IMR-90 (cell line): ENCODE measurements at places on chromosomes 2 and 18. TPM values are rescaled to one million over a fixed set of nuclear protein-coding genes. Genes with fewer than 3 reads are reported as not detected.
A peak's percentile ranks its signal among the peaks of the same experiment; 100 is the strongest.

DNA sequence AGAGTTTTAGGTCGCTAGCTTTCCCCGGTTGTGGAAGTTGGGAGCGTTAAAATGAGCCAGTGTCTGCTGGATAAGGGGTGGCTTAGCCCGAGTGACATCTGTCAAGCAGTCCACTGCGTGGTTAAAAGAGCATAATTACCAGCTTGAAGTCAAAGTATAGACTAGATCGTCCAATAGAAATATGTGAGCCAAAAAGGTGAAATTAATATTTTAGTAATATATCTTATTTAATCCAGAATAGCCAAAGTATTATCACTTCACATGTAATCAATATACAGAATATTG, 654 bp downstream of the COMMD1 start:
- no peak for DNase-seq

The GNAL gene
- 0.28 and 0.36 TPM in 2 replicates for total RNA-seq

The MEP1B gene
- total RNA-seq = not detected in 2 replicates

GRCh38 chr2:23530909-23531276, 145.9 kb downstream of the KLHL29 start:
- no peak for DNase-seq

DNA sequence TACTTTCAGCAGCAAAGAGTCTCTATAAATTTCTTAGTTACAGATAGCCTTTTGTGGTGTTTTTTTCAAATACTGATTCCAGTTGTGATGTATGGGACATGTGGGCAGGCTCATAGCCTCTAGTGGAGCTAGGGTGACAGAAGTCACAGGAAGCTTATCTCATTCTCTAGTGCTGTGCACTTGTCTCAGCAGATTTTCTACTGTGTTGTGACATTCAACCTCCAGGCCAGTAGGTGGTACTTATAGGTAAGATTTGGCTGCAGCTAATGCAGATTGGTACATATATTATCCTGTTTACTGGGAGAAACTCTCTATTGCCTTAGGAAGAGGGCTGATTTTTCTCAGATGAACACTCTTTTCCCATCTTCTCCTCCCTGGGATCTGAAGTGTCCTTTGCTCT, 176.2 kb downstream of the CALCRL start:
- no peak for DNase-seq

The RGPD6 gene
- total RNA-seq = 10.6 and 23.3 TPM in 2 replicates

The NT5C1B gene
- not detected in 2 replicates for total RNA-seq

GRCh38 chr2:40543381-40543780, 91.5 kb upstream of the SLC8A1 start:
- no peak for DNase-seq

The CCDC148 gene
- 0.18 and 0.56 TPM in 2 replicates for total RNA-seq

DNA sequence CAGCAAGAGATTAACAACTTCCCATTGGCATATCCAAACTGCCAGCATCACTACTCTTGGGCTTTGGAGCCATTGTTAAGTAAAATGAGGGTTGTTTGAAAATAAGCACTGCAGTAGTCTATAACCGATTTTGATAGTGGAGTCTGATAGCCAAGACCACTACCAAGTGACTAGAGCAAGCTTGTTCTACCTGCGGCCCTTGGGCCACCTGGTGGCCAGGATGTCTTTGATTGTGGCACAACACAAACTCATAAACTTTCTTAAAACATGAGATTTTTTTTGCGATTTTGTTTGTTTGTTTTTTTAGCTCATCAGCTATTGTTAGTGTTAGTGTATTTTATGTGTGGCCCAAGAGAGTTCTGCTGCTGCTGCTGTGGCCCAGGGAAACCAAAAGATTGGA, 11.0 kb downstream of the UBE2E3 start:
- no peak for DNase-seq

The CELF4 gene
- total RNA-seq = not detected in 2 replicates

DNA sequence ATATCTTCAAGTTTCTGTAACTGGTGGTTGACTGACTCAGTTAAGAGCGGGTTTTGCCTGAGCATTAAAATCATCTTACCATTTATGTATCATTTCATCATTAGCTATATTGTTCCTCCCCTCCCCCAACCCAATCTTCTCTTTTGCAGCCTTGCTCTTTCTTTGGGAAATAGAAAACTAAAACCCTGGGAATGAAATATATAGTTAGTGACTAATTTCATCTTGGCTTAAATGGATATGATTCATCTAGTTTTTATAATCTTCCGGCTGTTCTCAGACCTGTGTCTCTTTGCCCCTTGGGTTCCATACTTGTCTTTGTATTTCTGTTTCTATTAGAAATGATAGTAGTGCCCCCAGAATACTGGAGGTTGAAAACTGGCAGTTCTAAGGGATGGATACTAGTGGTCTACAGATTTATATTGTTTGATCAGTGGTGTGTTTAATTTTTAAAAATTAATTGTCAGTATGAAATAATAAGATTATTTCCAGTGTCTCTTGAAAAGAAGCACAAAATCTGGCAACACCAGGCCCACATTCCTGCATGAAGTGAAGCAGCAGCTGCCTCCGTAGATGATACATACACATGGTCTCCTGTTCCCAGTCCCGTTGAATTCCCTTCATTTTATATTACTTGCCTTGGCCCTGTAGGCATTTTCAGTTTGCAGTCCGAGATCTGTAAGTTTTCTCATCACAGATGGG, 44.5 kb downstream of the PHLPP1 start:
- peak; percentile 76 for DNase-seq

DNA sequence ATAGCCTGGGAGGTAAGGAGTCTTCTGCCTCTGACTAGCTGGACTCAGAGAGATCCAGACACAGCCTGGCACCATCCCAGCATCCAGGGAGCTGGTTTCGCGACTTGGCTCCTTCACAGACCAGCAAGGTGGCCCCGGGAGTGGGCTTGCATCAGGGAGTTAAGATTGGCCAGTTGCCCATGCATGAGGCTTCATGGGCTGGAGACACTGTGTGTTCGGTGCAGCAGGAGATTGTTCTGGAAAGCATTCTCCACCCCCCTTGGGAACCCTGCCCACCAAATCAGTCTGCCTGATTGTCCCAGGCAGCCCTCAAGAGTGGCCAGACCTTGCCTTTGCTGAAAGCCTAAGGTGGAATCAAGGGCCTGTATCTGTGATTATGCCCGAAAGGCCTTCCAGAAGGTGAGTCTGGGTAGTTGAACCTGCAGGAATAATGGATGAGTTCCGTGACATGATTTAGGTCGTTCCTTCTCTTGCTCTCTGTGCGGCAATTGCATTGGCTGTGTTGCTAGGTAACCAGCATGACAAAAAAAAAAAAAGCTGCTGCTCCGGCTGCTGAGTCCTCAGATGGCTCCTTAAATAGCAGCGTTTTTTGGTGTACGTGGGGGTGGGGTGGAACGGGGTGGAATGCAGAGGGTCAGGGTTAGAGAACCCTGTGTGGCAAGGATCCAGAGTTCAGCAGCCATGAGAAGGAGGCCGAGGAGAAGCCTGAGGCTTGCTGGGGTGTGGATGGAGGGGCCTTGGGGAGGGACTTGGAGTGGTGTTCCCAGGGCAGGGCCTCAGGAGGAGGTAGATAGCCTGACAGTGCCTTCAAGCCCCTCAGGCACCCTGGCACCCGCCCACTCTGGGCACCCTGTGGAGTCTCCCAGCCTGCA, 93.0 kb upstream of the MCFD2 start:
- peak; percentile 69 for DNase-seq

DNA sequence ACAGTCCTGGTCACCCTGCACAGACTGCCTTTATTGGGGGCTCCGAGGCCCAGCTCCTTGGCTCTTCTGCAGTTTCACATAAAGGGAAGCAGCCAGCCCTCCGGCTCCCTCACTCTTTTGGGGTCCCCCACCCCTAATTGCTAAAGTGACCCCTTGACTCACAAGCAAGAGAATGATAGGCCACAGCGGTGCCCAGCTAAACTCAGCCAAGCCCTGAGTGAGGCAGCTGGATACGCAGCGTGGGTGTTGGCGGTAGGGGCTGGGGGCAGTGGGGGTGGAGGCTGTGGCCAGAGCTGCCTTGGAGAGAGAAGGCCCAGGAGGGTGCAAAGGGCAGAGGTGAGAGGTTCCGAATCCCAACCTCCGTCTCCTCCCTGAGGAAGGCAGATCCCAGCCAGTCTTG, 25.5 kb upstream of the ALPP start:
- DNase-seq = no peak

The RFTN2 gene
- 2.3 and 2.5 TPM in 2 replicates for total RNA-seq

The RAB6C gene
- total RNA-seq = under 0.01 TPM in 1 of 2 replicates, not detected in the other

DNA sequence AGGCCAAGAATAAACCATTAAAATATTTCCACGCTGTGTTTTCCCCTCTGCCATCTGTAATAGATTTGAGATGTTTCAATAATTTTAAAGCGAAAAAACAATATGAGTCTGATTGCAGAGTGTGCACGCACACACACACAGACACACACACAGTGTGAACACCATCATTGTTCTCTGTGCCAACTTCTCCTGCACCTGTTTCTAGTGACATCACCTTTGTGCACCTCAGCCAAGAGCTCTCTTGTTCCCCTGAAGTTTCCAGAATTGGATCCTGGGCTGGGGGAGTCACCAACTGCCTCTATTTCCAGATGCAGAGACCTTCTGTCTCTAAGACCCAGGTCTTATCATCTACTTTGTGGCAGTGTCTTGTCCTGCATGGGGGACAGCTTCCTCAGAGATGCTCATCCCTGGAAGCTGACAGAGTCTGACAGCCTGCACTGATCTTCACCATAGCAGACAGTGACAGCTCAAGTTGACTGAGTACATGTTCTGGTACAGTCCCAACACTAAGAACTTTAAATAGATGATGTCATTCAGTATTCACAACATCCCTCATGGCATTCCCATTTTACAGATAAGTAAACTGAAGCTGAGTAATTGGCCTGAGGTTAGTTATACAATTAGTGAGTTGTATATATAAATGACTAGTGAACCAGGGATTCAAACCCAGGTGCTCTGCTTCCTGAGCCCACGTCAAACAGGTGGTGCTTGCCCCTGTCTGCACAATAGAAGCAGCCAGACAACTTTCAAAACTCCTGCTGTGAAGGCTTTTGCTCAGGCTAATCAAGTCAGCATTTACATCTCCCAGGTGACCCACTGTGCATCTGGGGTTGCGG, 39.4 kb downstream of the ACOXL start:
- DNase-seq = no peak

- no peak for DNase-seq
Observed at GRCh38 chr2:216159144-216159543, 50.0 kb downstream of the XRCC5 start.

DNA sequence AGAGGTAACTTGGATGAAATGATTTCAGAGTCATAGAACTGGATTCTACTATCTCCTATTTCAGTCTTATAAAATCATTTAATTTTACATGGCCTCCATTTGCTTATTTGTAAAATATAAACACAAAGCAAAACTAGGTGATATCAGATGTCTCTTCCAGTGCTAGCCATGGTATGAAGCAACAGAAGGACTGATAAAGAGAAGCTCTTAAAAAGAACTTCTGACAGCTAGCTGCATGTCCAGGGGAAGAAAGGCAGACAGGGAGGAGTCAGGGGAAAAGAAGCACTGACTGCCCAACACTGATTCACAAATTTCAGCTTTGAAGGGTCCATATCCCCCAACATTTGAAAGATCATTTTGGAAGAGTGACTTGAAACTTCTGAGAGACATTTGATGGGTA, 6.4 kb downstream of the SLC8A1 start:
- DNase-seq = peak; percentile 53

GRCh38 chr2:127859712-127860085, 1.7 kb upstream of the POLR2D start:
- DNase-seq = no peak

- no peak for DNase-seq
Observed at GRCh38 chr2:29269095-29269764, 154.0 kb downstream of the CLIP4 start.

DNA sequence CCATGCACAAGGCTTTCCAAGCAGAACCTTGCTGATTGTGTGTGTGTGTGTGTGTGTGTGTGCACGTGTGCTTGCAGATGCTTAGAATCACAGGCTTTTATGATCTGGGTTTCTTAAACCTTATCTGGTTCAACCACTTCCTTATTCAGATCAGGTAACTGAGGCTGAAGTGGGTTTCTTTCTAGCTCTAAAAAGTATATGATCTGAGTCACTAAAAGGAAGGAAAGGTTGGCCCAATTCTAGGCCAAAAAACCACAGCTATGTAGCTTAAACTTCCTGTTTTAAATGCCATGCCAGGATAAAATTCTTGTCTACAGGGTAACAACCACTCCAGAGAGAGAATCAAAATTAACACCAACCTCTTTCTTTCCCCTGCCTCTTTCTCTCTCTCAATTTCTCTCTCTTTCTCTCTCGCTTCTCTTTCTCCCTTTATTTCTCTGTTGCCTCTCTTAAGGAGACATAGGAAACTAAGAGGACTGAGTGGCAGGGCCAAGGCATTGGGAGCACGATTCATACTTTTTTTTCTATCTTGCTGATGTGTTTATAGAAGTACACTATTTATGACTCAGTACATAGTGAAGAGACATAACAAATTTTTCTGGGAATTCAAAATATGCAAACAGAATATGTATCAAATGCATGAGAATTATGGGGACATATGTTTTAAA, 140.3 kb downstream of the TRIB2 start:
- DNase-seq = peak; percentile 75

The ACTG2 gene
- 349 and 523 TPM in 2 replicates for total RNA-seq

DNA sequence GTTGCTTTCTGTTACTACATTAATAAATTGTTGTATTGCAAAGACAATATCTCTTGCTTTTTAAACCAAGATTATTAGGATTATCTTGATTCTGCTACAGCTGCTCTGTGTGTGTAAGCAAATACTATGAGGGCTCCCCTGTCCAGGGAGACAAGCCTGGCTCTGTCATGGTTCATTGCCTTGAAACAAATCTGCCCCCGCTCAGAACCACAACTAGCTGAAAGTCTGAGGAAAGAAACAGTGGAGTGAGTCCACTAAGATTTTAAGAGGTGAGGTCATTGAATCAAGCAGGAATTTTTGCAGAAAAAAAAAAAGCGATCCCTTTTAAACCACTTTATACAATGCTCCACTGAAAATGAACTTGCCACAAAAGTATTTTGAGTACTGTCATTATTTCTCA, 30.8 kb upstream of the LRRTM4 start:
- no peak for DNase-seq

DNA sequence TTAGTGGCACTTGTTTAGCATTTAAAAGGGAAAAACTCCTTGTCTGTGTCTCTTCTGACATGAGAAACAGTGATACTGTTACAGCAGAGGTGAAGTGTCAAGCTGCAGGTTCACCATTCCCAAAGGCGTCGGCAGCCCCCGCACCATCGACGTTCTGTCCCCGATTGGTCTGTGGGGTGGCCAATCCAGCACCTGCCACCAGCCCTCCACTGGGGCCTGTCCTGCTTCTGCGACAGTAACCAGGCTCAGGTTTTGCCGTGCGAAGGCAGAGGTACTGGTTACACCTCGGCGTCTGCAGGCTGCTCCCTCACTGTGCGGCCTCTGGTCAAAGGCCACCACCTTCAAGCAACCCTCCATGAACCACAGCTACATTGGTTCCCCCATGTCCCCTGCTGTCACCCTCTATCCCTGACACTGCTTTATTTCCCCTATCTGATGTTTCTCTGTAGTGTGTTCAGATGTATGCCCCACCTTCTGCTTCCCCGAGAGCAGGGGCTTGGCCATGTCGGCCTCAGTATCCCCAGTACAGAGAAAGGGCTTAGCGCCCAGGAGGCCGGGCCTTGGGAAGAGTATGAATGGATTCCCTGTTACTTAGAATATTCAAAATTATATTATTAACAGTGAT, 8.6 kb upstream of the ESPNL start:
- no peak for DNase-seq

The GREB1 gene
- not detected in 2 replicates for total RNA-seq
